ENCODE measurements at places on chromosomes 1 and 21.

- DNase-seq, result no peak
Measured at GRCh38 chr1:236143104-236143948, 987 bp downstream of the GPR137B start.

- no peak for DNase-seq
Measured at GRCh38 chr1:121408354-121408753, 223.6 kb downstream of the SRGAP2C start.

GRCh38 chr1:147247656-147248238, 5.3 kb downstream of the CHD1L start:
- DNase-seq, result no peak

DNA sequence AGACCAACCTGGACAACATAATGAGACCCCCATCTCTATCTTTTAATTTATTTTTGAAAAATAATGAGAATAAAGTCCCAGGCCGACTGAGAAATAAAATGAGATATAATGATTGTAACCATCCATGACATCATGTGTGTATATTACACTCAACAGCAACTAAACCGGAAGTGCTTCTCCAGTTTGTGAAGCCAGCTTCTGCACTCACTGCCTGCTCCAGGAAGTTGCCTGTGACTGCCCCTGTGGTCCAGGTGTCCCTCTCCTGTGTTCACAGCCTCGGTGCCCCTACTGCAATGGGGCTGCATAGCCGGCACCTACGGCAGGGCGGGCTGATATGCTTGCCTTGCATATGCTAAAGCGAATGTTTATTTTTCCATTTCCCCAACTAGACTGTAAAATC, 68.3 kb downstream of the SSBP3 start:
- no peak for DNase-seq

DNA sequence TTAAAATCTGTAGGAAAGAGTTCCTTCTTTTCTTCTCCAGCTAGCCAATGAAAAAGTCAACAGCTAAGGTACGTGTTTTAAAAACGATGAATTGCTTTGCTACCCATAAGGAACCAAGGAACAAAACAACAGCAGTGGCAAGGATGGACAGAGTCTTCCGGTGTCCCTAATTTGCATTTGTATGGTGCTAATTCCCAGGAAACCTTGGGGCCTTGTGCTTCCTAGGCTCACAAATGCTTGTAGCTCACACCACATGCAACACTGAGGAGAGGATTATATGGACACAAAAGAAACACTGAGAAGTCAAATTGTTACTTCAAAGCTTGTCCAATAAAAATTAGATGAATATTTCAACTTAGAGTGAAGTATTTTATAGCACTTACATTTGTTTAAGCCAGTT, 1.8 kb upstream of the PGBD5 start:
- DNase-seq, result no peak

DNA sequence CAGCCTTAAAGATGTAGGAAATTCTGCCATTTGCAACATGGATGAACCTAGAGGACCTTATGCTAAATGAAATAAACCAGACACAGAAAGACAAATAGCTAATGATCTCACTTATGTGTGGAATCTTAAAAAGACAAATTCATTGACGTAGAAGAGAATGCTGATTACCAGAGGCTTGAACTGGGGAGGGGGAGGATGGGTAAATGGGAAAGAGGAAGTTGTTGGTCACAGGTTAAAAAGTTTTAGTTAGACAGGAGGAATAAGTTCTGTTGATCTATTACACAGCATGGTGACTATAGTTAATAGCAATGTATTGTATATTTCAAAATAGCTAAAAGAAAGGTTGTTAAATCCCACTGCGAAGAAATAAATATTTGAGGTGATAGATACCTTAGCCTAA, 62.8 kb downstream of the PKN2 start:
- no peak for DNase-seq

DNA sequence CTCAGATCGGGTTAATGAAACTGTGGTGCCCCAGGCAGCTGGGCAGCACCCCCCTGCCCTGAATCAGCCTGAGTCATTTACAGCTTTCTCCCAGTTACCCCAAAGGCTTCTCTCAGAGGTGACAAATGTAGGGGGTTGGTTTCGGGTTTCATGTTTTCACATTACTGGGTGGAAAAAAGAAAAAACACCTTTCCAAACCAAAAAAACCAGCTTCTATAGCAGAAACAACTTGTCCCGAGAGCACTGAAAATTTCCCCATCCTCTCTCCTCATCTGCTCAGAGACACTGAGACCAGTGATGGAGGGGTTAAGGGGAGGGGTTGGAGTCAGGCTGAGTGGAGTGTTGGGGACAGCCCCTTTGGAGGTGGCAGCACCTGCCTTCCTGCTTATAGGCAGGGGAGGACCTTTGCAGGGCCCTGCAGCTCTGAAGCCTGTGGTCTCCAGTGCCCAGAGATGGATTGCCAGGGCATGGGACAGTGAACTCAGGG, 15.6 kb downstream of the UTP11 start:
- no peak for DNase-seq

DNA sequence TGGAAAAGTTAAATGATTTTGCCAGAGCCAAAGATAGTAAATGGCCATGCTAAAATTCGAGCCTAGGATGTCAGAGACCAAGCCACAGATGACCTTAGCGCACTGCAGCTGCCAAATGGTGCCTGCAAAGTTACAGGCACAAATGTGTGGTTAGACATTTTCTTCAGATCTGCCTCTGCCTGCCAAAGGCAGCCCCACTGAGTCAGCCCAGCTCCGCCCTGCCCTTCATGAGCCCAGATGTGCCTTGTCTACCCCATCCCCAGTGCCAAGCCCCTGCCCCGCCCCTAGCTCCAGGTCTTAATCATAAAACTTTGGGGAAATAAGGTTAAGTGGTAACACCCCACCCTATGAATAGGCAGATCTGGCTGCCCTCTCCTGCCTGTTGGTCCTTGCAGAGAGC, 105.9 kb downstream of the DTL start:
- no peak for DNase-seq

GRCh38 chr1:185229981-185230380, 73.0 kb downstream of the SWT1 start:
- no peak for DNase-seq

DNA sequence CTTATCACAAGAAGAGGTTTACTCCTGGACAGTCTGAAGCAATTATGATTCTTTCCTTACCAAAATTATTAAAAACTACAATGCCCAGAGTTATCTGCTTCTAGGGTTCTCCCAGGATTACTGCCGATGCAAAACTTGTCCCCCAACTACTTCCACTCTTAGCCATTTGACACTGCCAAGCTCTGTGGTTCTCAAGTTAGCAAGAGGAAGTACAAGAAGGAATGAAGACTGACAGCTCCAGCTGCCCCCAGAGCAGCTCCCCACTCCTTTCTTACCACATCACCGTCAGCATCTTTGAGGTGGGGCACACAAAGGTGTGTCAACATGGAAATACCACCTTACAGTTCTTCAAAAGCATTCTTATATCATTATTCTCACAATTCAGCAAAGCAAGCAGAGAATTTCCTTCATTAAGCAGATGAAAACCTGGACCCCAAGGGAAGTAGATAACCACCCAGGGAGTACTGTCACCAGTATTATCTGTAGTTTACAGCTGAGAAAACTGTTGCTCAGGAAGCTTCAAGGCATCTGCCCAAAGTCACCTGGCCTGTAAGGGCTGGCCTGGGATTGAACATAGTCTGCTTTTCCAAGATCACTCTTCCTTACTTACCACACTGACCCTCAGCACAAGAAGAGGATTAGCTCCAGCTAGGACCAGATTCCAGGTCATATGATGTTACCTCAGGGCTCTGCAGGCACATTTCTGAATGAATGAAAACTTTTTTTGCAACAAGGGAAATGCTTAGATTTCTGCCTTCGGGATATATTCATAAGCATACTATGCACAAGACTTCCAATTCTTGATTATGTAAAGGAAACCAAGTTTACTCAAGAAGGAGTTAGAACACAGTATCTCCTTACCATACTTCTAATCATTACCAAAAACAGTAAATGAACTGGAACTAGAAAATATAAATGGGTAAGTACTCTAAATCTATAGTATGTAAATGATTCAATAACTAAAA, 9.3 kb downstream of the PSMG1 start:
- no peak for DNase-seq

DNA sequence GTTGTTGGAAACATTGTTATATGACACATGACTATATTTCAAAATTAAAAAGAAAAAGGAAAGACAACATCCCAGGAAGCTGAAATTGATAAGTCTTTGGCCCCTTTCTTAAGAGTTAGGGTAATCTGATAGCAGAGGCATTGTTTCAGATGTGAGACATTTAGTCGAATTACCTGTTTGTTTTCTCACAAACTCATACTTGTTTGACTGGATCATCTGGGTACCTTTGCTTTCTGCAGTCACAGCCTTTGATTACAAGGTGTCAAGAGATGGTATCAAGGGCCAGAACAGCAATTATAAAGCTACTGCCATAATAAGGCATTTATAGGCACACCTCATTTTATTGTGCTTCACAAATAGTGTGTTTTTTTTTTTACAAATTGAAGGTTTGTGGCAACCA, 136.3 kb downstream of the DUSP10 start:
- DNase-seq, result no peak

GRCh38 chr1:156781585-156782186, 14.4 kb downstream of the PRCC start:
- no peak for DNase-seq

GRCh38 chr1:14926229-14926628, 227.3 kb upstream of the TMEM51 start:
- no peak for DNase-seq

DNA sequence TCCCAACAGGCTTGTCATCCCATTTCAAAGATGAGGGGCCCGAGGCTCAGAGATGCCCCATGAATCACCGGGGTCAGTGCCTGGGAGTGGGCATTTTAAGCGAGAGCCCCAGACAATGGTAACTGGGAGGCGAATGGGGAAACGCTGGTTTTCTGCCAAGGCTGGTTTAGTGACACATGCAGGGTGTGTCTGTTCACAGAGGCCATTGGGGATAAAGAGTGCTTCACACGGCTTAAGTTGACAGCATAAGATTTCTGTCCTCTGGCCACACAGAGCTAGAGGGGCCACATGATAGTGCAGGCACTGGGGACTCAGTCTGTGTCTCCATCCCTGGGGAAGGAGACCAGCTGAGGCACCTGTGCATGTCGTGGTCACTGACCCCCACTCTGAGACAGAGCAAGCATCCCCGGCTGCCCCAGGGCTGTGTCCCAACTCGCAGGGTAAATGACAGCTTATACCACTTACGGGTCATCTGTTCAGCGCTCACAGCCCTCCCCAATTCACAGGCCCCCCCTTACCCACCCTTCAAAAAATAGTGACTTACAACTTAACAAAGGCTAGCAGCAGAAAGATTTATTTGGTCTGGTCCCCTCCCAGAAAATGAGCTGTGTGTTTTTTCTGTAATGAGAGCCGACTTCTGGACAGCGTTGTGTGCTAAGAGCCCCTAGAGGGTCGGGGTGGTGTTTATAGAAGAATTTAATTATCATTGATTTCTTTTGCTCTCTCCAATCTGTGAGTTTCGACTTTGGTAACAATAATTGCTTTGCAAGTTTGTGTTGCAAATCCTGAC, 34.9 kb upstream of the ARHGEF16 start:
- no peak for DNase-seq

GRCh38 chr1:210527091-210527490, 198.4 kb downstream of the HHAT start:
- DNase-seq, result no peak

GRCh38 chr1:171884475-171884874, 43.2 kb downstream of the DNM3 start:
- DNase-seq, result no peak

DNA sequence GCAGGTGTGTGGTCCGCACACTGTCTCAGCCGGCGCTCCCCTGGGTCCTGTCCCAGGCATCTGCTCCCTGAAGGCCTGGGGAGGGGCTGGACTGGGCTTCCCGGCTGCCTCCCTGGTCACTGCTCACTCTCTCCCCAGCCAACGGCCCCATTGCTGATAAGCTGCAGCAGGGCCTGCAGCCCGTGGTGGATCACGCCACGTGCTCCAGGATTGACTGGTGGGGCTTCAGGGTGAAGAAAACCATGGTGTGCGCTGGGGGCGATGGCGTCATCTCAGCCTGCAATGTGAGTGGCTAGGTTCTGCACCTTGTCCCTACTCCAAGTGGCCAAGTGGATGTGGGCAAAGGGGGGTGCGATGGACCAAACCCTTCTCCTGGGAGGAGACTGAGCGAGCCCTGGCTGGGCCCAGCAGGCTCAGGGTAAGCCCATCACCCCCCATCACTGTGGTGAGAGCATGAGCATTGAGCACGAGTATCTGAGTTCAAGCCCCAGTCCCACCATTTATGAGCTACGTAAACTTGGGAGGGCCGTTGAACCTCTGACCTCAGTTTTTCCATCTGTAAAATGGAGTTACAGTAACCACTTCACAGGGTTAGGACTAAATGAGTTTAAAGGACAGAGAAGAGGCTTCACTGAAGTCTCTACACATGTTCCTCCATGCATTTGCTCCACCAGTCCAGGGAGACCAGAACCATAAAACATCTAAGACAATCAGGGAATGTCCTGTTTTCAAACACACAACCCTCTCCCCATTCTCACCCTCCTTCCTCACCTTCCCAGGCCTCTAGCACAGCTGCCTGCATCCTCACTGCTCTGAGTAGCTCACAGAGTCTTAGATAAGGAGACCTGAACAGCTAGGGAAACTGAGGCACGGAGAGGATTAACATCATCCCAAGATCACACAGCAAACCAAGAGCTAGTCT, 6.5 kb downstream of the CTRC start:
- DNase-seq, result no peak

GRCh38 chr1:176241385-176242015, 34.4 kb upstream of the COP1 start:
- DNase-seq, result no peak

DNA sequence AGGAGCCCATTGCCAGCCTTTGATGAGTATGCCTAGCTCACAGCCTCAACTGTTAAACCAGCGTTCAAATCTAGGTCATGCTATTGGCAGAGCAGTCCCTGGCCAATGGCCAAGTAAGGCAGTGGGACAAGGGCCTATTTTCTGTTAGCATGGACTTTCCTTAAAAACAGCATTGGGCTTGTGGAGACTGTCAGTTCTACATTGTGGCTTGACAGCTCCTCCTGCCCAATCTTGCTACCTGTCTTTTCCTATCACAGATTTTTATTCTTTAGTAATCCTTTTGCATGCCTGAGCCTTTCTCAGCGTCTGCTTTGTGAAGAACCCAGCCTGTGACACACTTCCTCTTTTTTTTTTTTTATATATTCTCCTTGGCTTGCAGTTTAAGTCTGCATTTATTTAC, 56.4 kb downstream of the DIP2A start:
- no peak for DNase-seq

DNA sequence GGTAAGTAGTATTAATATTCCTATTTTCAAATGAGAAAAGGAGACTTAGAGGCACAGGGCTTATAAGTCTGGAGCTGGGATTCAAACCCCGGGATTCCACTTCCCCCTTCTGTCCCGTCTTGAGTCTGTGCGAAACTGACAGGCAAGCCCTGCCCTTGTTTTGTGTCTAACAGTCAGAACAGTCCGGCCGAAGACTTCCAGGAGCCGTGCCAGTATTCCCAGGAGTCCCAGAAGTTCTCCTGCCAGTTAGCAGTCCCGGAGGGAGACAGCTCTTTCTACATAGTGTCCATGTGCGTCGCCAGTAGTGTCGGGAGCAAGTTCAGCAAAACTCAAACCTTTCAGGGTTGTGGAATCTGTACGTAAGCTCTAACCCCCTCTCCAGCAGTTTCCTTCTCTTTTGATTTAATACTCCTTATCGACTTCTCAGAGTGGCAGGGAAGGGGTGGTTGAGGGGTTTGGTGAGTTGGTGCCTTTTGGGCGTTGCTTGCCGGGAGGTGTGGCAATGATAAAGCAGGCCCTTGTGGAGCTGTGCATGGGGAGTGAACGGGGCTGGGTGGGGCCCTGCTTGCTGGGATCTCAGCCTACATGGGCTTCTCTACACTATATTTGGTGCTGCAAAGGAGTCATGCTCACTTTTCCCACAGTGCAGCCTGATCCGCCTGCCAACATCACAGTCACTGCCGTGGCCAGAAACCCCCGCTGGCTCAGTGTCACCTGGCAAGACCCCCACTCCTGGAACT, 29.4 kb downstream of the IL6R start:
- no peak for DNase-seq

All from stimulated activated CD4-positive, alpha-beta T cell treated with anti-CD3 and anti-CD28 coated beads, Interleukin-1b, Interleukin-23, amount 100 ng/mL, for 1 hour (primary cell).